ENCODE measurements at places on chromosomes 5 and 9. TPM values are rescaled to one million over a fixed set of nuclear protein-coding genes. Genes with fewer than 3 reads are reported as not detected.

DNA sequence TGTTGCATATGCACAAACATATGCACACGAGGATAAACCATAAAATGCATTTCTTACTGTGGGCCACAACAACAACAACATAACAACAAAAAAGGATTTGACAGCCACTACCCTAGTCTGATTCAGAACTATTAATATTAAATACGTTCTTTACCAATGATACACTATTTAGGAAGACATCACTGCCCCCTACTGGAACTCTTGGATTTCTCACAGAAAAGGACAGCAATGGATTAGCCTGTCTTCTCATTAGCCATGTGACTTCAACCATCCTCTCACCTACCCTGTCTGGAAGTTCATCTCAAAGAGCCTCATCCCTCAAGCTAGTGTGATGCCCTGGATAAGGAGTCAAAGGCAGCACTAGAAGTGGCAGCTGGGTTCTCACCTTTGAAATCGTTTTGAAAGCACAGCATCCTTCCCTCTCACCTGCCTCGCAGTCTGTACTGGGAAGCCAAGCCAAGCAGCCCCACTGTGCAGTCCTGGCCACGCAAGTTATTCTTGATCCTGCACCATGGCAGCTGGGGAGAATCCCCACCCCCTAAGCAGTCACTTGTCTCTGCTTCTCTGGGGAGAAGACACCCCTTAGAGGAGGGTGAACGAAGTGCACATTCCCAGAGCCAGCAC lies 64.6 kb downstream of the SH3TC2 start:
- peaks cover 51% of the 10 kb centered on the region for H3K4me1 ChIP-seq
- no peak overlapping the region for H3K27ac ChIP-seq
- no peak overlapping the region for H3K4me3 ChIP-seq
- DNase-seq = peak; percentile 45

DNA sequence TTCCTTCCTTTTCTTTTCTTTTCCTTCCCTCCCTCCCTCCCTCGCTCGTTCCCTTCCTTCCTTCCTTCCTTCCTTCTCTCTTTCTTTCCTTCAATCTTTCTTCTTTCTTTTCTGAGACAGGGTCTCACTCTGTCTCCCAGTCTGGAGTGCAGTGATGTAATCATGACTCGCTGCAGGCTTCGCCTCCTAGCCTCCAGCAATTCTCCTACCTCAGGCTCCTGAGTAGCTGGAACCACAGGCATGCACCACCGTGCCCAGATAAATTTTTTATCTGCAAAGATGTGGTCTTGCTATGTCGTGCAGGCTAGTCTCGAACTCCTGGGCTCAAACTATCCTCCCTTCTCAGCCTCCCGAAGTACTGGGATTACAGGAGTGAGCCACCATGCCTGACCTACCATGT lies 81.4 kb downstream of the SPATA31C2 start:
- no peak for DNase-seq
- no peaks in the 10 kb centered on the region for H3K36me3 ChIP-seq
- H3K4me3 ChIP-seq = no peak overlapping the region

DNA sequence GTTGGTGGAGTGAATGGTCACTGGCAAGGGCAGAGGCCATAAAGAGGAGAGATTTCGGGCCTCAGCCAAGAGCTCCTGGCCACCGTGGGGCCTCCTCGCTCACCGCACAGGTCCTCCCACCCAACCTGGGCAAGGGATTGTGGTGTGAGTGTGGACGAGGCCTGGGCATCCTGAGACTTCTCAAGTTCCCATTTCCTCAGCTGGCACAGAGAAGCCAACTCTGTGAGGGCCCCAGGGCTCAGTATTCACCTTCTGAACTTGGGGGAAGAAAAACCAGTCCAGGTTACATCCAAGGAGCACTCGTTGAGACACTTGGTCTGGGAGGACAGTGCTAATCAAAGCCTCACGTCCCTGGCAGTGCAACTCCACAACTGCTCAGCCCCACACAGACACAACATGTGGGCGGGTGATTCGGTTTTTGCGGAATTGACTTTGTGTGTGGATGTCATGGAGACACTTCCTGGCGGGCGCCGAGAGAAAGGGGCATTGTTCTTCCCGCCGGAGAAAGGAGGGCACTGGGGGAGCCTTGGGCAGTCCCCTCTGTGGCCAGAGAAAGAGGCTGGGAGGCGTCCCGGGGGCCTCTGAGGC lies 28.5 kb upstream of the NKD2 start:
- H3K36me3 ChIP-seq = no peaks in the 10 kb centered on the region
- DNase-seq = peak; percentile 74

DNA sequence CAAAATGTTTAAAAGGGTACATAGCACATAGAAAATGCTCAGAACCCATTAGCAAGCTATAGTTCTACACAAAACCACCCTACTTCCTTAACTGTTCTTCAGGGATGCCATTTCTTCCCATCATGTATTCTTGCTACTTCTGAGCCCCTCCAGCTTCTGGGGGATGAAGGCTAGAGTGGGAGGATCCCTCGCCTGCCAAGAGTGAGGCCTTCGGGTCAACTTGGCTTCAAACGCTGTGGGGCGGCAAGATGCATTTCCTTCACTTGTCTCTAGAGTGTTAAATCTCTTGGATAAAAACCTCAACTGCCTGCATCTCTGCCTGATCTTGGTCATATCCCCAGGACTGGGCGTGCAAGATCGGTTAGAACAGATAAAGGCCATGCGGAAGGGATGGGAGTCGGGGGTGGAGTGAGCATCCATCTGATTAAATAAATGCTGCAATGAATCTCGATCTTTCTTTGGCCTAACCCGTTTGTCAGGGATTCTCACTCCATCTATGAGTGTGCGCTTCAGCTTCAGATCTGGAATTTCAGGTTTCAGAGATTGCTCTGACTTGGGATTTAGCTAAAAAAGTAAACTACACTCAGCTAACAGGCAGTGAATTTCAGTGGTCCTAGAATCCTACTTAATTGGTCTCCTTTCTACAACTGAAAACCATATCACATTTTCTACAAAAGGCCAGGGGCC lies 118.0 kb upstream of the PANK3 start:
- H3K4me1 ChIP-seq = no peaks in the 10 kb centered on the region
- no peaks in the 10 kb centered on the region for H3K27me3 ChIP-seq
- H3K27ac ChIP-seq = no peak overlapping the region
- H3K4me3 ChIP-seq = no peak overlapping the region
- no peak for DNase-seq
- H3K36me3 ChIP-seq = no peaks in the 10 kb centered on the region

- H3K27ac ChIP-seq = no peak overlapping the region
- no peaks in the 10 kb centered on the region for H3K36me3 ChIP-seq
- H3K27me3 ChIP-seq = no peaks in the 10 kb centered on the region
- no peak overlapping the region for H3K4me3 ChIP-seq
- peaks cover 36% of the 10 kb centered on the region for H3K4me1 ChIP-seq
Observed at GRCh38 chr9:134333234-134333873, 7.1 kb downstream of the RXRA start.

GRCh38 chr9:132309056-132309455 lies 45.7 kb downstream of the SETX start:
- H3K4me3 ChIP-seq = no peak overlapping the region
- no peaks in the 10 kb centered on the region for H3K4me1 ChIP-seq
- peaks cover 53% of the 10 kb centered on the region for H3K36me3 ChIP-seq
- no peak for DNase-seq
- no peak overlapping the region for H3K27ac ChIP-seq

DNA sequence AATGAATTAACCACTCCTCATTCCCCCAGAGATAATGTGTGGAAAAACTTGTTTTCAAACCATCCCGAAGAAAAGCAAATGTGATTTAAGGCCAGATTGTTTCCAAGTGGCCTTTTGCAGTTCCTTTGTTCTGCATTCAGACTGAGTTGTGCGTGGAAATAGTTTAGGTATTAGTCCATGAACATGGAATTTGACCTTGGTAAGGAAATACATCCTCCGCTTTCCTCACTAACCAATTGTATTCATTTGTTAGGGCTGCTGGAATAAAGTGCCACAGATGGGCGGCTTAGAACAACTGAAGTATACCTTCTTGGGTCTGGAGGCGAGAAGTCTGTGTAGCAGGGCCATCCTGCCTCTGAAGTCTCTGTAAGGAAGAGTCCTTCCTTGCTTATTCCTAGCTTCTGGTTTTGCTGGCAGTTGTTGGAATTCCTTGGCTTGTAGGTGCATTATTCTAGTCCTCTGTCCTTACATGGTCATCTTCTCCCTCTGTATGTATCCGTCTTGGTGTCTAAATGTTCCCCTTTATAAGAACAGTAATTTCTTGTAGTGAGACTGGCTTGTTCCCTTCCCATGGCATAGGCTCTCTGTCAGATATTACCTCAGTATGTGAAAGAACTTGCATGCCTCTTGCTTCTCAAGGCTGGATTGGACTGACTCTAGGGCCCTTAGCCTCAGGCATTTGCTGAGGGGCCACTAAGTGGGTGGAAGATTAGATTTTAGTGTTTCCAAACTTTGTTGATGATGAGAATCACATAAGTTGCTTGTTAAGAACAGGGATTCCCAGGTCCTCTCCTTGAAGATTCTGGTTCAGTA lies 53.9 kb downstream of the RAI14 start:
- H3K4me3 ChIP-seq = no peak overlapping the region
- H3K27me3 ChIP-seq = no peaks in the 10 kb centered on the region
- no peak for DNase-seq
- H3K4me1 ChIP-seq = peaks cover 21% of the 10 kb centered on the region
- peaks cover 3% of the 10 kb centered on the region for H3K36me3 ChIP-seq

DNA sequence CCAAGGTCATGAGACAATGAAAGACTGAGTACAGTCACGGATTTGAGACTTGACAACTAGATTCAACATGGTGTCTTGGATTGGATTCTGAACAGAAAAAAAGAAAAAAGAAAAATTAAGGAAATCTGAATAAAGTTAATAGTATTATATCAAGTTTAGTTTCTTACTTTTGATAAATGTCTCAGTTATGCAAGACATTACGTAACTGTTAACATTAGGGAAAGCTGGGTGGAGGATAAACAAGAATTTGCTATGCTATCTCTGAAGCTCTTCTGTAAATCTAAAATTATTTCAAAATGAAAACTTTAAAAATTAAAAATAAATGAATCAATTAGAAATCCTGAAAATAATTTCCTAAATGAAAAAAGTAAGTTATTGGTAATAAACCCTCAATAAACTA lies 14.4 kb upstream of the DCAF12 start:
- H3K27me3 ChIP-seq = no peaks in the 10 kb centered on the region
- H3K36me3 ChIP-seq = no peaks in the 10 kb centered on the region
- H3K4me3 ChIP-seq = no peak overlapping the region
- DNase-seq = no peak
- H3K4me1 ChIP-seq = no peaks in the 10 kb centered on the region
- H3K27ac ChIP-seq = no peak overlapping the region

GRCh38 chr9:129617167-129617566 lies 3.7 kb downstream of the C9orf50 start:
- peaks cover 48% of the 10 kb centered on the region for H3K27me3 ChIP-seq
- H3K36me3 ChIP-seq = no peaks in the 10 kb centered on the region
- no peak overlapping the region for H3K4me3 ChIP-seq
- H3K4me1 ChIP-seq = no peaks in the 10 kb centered on the region
- H3K27ac ChIP-seq = no peak overlapping the region

- no peak overlapping the region for H3K27ac ChIP-seq
- no peaks in the 10 kb centered on the region for H3K27me3 ChIP-seq
- peak; percentile 32 for DNase-seq
Observed at GRCh38 chr5:23977997-23978396, 470.6 kb downstream of the PRDM9 start.

- H3K27me3 ChIP-seq = no peaks in the 10 kb centered on the region
- H3K4me1 ChIP-seq = peaks cover 7% of the 10 kb centered on the region
- H3K4me3 ChIP-seq = peak overlapping the region; percentile 84
- H3K27ac ChIP-seq = peak overlapping the region; percentile 97
- H3K36me3 ChIP-seq = no peaks in the 10 kb centered on the region
- DNase-seq = peak; percentile 98
Observed at GRCh38 chr5:107672211-107673038, 1.7 kb upstream of the EFNA5 start.

GRCh38 chr5:159678657-159679392 lies 237.5 kb upstream of the ADRA1B start:
- no peaks in the 10 kb centered on the region for H3K36me3 ChIP-seq
- DNase-seq = no peak
- no peaks in the 10 kb centered on the region for H3K27me3 ChIP-seq
- H3K27ac ChIP-seq = no peak overlapping the region
- H3K4me3 ChIP-seq = no peak overlapping the region

DNA sequence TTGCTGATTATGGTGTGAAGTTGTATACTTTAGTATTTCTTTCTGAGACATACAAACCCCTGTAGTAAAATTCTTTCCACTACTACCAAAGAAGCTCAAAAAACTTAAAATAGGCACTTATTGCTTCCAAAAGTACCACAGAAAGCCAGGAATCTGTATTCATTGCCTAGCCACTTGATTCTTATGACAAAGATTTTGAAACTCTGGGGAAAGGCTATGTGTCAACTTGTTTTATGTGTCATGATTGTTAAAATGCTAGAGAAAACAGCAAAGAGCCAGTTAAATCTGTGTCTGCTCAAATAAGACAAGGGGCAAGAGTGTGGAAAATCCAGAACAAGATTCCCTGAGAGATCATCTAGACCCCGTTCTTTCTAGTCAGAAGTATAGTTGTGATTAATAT lies 6.0 kb downstream of the KIF2A start:
- no peak for DNase-seq
- H3K4me1 ChIP-seq = no peaks in the 10 kb centered on the region
- no peak overlapping the region for H3K27ac ChIP-seq
- H3K4me3 ChIP-seq = no peak overlapping the region

Gene OR1Q1
- total RNA-seq = not detected

Gene SLC22A4
- total RNA-seq = 0.28 TPM

Gene LCNL1
- not detected for total RNA-seq

Gene CHSY3
- total RNA-seq = 1.9 TPM

All from SJCRH30 (cell line).